Right renal cortex interstitium (tissue), 3 donors: ENCODE measurements at places on chromosomes 16 and 17. TPM values are rescaled to one million over a fixed set of nuclear protein-coding genes. Genes with fewer than 3 reads are reported as not detected.

SCN4A gene
- 0.87 TPM for polyA plus RNA-seq

IFT20 gene
- 59.0 TPM for polyA plus RNA-seq

KRTAP4-16 gene
- not detected for polyA plus RNA-seq

METTL26 gene
- polyA plus RNA-seq = 45.2 TPM

RBFOX1 gene
- polyA plus RNA-seq = 2.7 TPM

C17orf78 gene
- 0.23 TPM for polyA plus RNA-seq

ATP1B2 gene
- 20.6 TPM for polyA plus RNA-seq

VWA3A gene
- 1.6 TPM for polyA plus RNA-seq

GCGR gene
- polyA plus RNA-seq = 7.6 TPM

ZNF624 gene
- 13.0 TPM for polyA plus RNA-seq

NEUROD2 gene
- polyA plus RNA-seq = not detected

TCF25 gene
- polyA plus RNA-seq = 127 TPM

VASN gene
- polyA plus RNA-seq = 40.6 TPM

TBC1D3 gene
- not detected for polyA plus RNA-seq

PRSS21 gene
- 0.19 TPM for polyA plus RNA-seq

WNT3 gene
- 2.1 TPM for polyA plus RNA-seq

P2RX1 gene
- 1.5 TPM for polyA plus RNA-seq
